ENCODE measurements at places on chromosomes 13 and 19. TPM values are rescaled to one million over a fixed set of nuclear protein-coding genes. Genes with fewer than 3 reads are reported as not detected.

Gene GZMM
- total RNA-seq: not detected

Gene ZNF723
- total RNA-seq: not detected

Gene OR7D2
- total RNA-seq: not detected

Gene LMTK3
- total RNA-seq: not detected

Gene TNFSF13B
- not detected for total RNA-seq

Gene PEAK3
- total RNA-seq: not detected

Gene PSG3
- total RNA-seq: not detected

Gene ZIC5
- 1.8 TPM for total RNA-seq

Gene KLHL1
- not detected for total RNA-seq

Gene TEX26
- not detected for total RNA-seq

Gene FCGBP
- total RNA-seq: 1.4 TPM

Gene PSG7
- not detected for total RNA-seq

Gene PLIN4
- total RNA-seq: not detected

Gene CCDC8
- total RNA-seq: 15.9 TPM

Gene DENND1C
- not detected for total RNA-seq
